Stimulated activated CD4-positive, alpha-beta T cell treated with anti-CD3 and anti-CD28 coated beads, Interleukin-15, amount 100 ng/mL, for 1 hour (primary cell): ENCODE measurements at places on chromosomes 3 and 15.

GRCh38 chr15:57090496-57090859 lies 172.0 kb downstream of the TCF12 start:
- DNase-seq, result no peak

DNA sequence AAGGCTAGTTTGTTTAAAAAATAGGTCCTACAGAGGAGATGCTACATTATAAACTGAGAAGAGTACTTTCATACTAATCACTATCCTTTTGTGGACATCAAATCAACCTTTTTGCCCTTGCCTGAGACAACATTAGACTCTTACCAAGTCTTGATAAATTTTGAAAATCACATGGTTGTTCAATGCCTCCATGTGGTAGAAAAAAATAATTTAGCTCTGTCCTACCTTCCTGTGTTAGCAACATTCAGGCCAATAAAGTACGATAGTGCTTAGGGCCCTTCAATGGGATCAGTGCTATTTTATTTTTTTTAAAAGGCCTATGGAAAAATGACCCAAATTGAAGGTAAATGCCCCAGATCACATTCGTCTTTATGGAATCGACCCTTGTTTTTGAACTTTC lies 5.0 kb upstream of the UBE2E1 start:
- DNase-seq, result no peak

DNA sequence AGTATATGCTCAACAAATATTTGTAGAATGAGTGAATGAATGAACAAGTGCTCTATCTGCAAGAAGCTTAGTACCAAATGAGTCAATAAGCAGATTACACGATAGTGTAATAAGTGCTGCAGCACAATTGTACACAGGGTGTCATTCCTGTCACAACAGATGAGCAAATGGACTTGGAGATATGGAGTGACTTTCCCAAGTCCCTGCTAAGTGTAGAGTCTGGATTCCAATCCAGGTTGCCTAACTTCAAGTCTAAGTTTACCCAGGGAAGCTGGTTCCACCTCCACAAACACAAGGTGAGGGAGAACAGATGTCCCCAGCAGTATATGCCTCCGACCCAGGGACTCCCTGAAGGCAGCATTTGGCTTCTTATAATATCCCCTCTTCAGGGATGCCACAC lies 77.7 kb upstream of the RAD18 start:
- DNase-seq, result no peak

DNA sequence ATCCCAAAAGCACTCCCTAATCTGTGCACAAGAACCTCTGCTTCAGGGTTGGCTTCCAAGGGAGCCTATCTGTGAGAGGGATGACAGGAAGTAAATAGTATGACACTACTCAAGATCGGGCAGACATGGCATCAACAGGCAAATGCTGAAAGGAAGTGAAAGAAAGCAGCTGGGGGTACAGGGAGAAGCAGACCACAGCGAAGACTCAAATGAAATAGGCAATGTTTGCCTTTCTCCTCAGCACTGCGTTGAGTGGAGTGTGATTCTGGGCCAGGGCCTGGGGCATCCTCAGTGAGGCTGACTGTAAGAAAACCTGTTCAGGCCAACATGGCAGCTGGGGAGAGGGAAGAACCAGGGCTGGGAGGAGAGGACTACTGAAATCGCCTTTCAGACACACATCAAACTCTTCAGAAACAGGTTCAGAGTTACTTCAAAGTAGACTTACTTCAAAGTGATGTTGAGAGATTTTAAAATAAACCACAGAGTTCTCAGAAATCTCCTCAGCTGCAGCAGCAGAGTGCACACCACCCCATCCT lies 96.6 kb downstream of the SLC9A9 start:
- no peak for DNase-seq

DNA sequence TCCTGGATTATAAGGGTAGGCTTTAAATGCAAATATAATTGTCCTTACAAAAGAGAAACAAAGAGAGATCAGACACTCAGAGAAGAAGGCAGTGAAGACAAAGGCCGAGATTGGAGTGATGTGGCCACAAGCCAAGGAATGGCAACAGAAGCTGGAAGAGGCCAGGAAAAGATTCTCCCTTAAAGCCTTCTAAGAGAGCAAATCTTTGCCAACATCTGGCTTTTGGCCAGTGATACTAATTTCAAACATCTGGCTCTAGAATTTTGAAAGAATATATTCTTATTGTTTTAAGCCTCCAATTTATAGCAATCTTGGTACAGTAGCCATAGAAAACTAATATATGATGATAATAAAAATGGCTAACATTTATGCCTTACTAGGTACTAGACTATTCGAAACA lies 615.8 kb upstream of the ZNF385D start:
- DNase-seq, result no peak

DNA sequence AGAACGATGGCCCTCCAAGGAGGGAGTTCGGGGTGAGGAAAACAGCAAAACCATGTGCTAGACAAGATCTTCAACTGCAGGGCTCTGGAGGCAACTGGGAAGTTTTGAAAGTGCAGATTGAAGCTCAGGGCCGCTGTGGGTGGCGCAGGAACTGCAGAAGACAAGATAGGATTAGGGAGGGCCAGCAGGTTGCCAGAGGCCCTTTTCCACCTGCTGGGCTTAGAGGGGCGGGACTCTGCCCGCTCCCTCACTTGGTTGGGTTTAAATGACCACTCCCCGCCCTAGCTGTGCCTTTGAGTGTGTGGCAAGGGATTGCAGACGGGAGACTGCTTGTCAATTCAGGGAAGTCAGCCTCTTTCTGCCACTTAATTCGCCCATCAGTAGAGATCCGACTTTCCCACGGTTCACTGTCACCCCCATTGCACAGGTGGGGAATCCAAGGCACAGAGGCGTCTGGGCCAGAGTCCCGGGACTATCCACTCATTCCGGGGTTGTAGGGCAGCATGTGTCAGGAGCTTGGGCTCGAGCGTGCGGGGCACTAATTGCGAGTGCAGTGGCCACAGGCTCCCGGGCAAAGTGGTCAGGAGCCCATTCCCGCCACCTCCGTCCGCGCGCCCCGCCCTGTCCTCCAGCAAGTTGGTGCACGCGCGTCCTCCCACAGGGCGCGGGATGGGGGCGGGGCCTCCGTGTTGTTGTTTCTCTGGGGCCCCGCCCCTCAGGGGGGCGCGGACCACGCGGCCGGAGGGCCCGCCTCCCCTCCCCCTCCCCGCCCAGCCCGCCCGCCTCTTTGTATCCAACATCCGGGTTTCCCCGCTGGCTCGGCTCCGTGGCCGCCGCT lies at the start of gene ACVR2B:
Gene ACVR2B (plus strand): TSS at position 816 of the 838 bp plus-strand sequence. CDS start 433 bp downstream, outside the sequence.
- peak; percentile 59 for DNase-seq

- DNase-seq, result no peak
Measured at GRCh38 chr15:75920079-75920478, 16.4 kb downstream of the FBXO22 start.

GRCh38 chr3:100463002-100463401 lies 29.4 kb upstream of the TMEM45A start:
- DNase-seq, result no peak

DNA sequence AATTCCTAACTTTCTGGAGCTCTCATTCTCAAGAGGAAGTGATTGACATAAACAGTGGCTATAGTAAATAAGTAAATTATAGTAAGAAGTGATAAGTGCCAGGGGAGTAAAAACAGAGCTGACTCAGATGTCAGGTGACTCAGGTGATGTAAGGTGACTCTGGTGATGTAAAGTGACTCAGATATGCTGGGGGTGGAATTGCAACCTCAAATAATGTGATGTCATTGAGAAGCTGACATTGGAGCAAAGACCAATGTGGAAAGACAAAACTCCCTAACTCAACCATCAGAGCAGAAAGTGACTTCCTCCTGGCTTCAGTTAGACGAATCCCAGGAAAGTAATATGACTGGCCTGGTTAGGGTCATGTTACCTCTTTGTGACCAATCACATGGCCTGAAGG lies 144.2 kb upstream of the SNTN start:
- DNase-seq, result no peak

GRCh38 chr15:89978914-89979313 lies 22.2 kb upstream of the ZNF710 start:
- no peak for DNase-seq
